DMS79 (cell line): ENCODE measurements at places on chromosomes 7 and 10.

DNA sequence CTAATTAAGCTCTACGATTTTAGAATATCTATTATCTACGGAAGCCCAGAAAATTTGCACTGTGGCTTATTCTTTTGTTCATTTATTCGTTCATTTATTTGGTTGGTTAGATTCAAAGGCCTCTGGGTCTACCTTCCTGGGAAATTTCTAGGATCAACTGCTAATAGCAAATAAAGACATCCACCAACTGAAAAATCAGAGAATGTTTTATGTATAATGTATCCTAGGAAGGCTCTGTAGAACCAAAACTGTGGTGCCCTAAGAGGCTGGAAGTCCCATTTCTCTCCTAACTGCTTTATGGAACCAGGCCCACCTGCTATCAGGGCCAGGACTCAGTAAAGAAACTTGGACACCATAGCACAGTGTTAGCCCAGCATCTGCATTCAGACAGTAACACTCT lies 923.4 kb upstream of the AUTS2 start:
- no peak for DNase-seq

DNA sequence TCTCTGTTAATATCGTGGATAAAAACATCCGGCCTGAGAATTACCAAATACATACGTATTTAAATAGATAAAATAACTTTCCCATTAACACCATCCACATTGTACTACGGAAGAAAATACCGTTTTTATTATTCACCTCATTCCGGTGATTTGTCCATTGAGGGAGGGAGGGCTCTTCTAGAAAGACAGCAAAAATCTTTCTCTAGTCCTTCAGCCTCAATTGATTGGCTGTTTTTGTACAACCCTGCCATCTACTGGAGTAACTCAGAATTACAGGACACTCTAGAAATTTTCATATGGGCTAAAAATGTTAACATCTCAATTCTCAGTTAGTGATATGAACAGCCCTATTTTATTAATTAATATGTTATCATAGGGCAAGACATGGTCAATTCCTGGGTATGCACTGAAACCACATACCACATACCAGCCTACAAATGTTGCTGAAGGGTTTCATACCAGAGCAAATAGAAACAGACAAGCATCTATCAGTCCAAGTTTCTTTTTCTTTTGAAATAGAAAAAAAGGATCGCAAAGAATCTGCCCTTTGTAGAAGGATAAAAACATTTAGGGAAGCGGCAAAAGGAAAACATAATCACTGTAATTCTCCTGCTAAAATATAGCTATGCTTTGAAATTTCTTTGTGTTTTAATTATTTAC lies 55.8 kb upstream of the CDCA7L start:
- no peak for DNase-seq

GRCh38 chr10:24287559-24288195 lies 78.7 kb downstream of the KIAA1217 start:
- DNase-seq, result no peak

DNA sequence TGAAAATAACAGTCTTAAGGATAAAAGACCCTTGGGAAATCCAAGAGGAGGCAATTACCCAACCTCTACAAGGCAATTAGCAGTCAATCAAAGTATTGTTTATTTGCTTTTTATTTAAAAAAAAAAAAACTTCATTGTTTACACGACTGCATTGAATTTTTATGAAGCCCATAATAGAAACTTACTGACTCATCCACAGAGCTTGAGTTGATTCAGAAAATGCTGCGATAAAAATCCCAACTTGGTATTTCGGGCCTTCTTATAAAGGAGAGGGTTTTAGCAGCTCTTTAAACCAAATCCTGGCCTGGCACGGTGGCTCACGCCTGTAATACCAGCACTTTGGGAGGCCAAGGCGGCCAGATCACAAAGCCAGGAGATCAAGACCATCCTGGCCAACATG lies 69.2 kb upstream of the PALS2 start:
- DNase-seq, result peak; percentile 17

DNA sequence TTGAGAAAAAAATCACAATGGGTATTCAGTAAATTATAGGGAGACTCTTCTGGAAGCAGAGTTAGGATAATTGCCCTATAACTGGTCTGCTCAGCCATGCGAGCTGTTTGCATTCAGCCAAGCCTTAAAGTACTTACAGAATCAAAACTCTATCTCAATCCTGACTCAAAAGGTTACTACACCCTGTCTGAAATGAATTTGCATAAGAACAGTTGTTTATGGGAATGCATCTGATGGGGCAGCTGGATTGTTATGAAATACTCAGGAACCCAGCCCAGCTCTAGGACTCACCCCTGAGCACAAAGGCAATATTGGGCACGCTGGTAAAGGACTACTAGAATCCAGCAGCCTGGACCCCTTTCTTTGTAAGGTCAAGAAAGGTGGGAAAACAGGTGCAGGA lies 38.8 kb downstream of the AKR1B15 start:
- no peak for DNase-seq

- DNase-seq, result no peak
Observed at GRCh38 chr7:130299866-130300265, 6.9 kb downstream of the CPA4 start.

DNA sequence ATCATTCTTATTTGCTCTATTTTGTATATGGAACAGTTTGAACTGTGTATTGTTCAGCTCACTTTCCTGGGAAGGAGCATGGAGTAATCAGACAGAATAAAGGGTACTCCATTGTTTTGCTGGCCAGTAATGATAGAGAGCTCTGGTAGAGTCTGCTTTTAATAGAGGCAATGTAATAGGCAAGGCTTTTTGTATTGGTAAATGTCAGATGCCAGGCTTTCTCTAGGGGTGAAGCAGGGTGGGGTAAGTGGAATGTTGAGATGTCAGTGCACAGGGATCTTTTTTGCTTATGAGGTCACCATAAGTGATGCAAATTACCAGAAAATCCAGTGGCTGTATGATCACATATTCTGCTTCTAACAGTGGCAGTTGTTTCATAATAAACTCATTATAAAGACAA lies 1088.3 kb upstream of the SORCS1 start:
- DNase-seq, result no peak

- DNase-seq, result peak; percentile 87
Observed at GRCh38 chr7:101172005-101172853, 6.9 kb upstream of the VGF start.

- DNase-seq, result no peak
Observed at GRCh38 chr10:124864421-124865193, 63.0 kb downstream of the ABRAXAS2 start.

- DNase-seq, result no peak
Observed at GRCh38 chr7:139960157-139960556, 102.6 kb downstream of the PARP12 start.

- DNase-seq, result no peak
Observed at GRCh38 chr10:124049484-124049883, 43.9 kb downstream of the CHST15 start.

GRCh38 chr10:110491346-110491745 lies 6.4 kb upstream of the DUSP5 start:
- no peak for DNase-seq

GRCh38 chr10:80070057-80070456 lies 8.4 kb upstream of the TMEM254 start:
- no peak for DNase-seq

- DNase-seq, result no peak
Observed at GRCh38 chr10:29618341-29619171, 16.2 kb downstream of the SVIL start.

GRCh38 chr10:123958241-123958640 lies 66.6 kb upstream of the CPXM2 start:
- DNase-seq, result no peak

- DNase-seq, result no peak
Observed at GRCh38 chr7:42461537-42461936, 224.5 kb upstream of the GLI3 start.

DNA sequence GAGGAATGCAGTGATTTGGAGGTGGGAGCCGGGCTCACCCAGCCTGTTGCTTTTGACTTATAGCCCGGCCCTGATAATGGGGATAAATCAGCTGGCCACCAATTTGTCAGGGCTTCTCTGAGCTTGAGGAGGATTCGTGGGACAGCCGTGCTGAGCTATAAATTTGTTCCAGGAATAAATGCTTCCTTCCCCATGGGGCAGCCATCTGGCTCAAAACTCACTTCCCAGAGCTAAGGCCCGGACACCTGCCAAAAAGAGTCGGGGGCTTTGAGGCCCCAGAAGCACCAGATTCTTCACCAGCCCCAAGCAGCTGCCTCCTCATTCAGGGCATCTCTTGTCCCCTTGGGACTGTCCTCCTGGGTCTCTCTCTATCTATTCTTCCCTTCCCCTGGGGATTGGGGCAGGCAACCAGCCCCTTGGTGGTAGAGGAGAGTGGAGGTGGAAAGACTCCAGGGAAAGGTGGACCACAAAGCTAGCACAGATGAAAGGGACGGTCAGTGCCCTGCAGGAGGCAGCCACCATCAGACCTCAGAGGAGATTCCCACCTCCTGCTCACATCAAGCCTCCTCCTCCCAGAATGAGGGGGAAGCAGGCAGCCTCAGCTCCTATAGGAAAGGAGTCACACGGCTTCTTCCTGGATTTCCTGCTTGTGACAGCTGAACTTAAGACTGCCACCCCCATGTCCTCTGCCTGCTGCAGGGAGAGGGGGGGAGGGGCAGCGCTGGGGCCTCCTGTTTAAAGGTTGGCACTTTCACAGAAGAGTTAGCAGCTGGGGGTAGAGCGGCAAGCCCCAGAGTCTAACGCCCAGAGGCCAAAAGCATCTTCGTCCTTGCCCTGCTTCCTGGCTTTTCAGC lies 44.2 kb upstream of the LRRC4 start:
- no peak for DNase-seq

GRCh38 chr7:152095771-152096170 lies 70.3 kb downstream of the GALNT11 start:
- no peak for DNase-seq

DNA sequence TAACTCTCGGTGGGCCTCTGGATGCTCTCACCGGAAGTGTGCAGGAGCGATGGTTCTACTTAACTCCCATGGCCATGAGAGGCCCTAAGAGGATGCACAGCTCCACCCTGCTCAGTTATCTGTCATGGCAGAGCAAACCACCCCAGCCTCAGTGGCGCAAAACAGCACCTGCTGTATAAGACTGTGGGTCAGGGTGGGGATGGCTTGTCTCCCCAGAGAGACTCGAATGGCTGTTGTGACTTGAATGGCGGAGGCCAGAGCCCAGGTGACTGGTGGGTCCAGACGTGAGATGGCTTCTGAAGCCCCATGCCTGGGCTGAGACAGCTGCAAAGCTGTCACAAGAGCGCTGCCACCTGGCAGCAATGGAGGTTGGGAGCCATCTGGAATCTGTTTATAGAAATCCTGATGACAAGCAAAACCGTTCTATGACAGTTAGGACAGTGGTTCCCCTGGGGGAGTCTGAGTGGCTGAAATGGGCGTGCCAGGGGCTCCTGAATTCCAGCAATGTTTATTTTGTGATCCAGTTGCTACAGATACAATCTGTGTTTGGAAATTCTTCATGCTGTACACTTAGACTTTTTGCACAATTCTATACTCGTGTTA lies 490.5 kb downstream of the TCERG1L start:
- no peak for DNase-seq

DNA sequence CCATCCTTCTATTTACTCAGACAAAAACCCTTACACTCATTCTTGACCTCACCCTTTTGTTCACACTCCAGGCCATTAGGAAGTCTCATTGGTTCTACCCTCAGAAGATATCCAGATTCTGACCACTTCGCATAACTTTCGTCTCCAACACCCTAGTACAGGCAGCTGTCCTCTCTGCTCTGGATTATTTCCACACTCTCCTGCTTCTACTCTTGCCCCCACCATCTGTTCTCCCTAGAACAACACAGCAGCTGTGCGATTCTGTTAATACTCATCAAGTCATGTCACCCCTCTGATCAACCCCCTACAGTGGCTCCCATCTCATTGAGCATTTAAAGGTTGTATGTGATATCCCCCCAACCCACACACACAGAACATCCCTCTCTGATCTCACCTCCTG lies 15.5 kb upstream of the TRIL start:
- DNase-seq, result no peak

- no peak for DNase-seq
Observed at GRCh38 chr10:49277973-49278372, 21.0 kb upstream of the C10orf71 start.

DNA sequence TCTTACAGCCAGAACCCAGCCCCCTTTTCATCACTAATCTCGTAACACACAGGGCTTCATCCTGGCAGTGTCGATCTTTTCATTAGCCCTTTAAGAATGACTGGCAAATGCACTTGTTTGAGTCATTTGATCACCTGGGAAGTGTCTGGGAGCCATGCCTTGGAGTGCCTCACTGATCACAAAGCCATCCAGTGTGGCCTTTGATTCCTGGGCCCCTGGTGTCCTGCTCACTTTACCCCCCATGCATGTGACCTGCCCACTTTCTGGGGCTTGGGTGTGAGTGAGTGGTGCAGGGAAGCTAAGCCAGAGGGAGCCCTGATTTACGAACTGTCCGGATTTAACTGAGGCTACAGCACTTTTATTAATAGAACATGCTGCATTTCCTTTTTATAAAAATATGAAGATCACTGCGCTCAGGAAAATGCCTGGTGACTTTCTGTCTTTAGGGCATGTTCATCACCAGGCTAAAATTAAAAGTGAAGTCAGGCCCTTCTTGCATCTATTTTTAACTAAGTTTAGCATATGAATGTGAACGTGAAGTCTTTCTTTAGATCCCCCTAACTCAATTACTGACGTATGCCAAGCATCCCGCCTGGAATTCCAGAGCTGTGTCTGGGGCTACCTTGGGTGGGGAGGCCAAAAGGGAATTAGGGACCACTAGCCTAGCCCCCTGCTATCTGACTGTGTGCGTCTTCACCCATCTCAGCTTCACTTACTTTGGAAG lies 23.6 kb downstream of the RBM20 start:
- no peak for DNase-seq

DNA sequence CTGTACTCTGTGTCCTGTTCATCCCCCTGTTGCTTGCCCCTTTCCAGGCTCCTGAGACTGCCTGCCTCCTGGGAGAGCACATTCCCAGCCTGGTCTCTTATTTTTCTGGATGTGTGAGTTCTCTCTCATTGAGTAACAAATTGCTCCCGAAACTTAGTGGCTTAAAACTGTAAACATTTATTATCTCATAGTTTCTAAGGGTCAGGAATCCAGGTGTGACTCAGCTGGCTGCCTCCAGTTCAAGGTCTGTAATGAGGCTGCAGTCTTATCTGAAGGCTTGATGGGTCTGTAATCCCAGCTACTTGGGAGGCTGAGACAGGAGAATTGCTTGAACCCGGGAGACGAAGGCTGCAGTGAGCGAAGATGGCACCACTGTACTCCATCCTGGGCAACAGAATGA lies 53.6 kb upstream of the PRR15 start:
- DNase-seq, result no peak

DNA sequence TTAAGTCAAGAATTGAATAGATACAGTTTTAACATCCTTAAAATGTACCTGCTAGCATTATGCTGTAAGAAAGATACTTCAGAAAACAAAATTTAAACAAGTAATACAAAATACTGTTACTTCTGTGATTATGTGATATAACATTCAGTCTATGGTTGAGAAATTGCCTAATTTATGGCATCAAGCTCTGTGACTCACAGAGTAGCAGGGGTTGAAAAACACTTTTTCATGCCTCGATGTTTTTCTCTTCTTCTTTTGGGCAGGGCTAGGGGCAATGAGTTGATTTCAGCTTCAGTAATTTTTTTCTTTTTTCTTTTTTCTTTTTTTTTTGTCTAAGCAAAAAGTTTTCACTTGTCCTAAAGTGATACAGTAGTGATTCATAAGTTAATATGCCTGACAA lies 209.2 kb downstream of the MBL2 start:
- DNase-seq, result no peak
